Stimulated activated CD4-positive, alpha-beta T cell treated with anti-CD3 and anti-CD28 coated beads, TNF-alpha, amount 100 ng/mL, for 1 hour (primary cell): ENCODE measurements at places on chromosomes 6 and 20.

DNA sequence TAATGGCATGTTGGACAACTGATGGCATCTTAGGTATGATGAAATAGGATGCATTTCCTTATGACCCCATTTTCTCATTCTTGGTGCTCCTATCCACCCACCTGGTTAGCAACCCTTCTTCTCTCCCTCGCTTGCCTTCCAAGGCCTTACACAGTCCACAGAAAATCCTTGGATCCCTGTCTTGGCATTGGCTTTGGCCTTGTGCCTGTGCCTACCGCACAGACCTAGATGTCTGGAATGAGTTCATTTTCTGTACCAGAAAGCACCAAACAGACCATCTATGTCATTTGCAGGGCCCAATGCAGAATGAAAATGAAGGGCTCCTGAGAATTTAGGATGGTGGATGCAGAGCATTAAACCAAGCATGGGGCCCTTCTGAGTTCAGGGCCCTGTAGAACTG, 99.0 kb upstream of the LAMP5 start:
- DNase-seq: no peak

DNA sequence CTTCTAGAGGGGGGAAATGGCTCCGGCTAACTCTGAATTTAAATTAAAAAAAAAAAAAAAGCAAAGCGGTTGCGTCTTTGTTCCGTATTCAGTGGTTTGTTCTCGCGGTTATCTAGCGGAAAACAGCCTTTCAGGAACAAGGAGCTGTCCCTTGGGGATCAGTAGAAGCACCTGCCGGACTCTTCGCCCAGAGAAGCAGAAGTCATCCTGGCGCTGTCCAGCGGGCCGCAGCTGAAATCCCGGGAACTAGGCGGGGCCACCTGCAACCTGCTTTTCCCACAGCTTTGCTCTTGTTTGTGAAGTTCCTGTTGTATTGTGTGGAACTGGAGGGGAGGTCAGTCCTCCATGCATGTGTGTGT, 43.9 kb upstream of the GJE1 start:
- no peak for DNase-seq

DNA sequence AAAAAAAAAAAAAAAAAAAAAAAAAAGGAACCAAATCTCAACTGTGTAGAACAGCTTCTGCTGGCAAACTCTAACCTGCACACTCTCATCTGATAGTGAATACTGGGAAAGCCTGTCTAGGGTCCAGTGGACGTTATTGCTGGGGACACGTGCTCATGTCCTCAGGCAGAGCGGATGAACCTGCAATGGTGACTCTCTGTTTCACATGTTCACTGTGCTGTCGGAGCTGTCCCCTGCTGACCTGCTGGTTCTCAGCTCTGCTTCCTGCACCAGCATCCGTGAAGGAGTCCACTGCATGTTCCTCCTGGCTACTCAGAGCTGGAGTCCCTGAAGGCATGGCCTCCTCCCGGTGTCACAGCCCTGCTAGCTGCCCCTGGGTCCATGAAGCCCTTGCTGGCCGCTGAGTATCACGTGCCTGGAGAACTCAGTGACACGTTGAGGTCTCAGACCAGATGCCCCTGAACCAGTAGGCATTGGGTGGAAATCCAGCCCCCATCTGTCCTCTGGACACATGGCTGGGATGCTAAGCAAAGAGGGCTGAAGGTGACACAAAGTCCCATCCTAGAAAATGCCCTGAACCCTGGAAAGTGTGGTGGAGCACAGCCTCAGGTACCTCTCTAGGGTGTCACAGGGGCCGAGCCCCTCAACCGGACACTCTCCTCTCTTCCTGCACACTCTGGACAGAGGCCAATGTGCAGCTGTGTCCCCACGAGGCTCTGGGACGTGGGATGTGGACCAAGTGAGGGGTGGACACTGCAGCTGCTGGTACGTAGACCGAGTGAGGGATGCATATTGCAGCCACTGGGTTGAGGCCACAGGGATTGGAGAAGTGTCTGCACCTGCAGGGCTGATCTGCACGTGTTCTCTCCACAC, 54.9 kb upstream of the FRMD1 start:
- no peak for DNase-seq

GRCh38 chr6:105539911-105540310, 137.0 kb upstream of the PREP start:
- no peak for DNase-seq

DNA sequence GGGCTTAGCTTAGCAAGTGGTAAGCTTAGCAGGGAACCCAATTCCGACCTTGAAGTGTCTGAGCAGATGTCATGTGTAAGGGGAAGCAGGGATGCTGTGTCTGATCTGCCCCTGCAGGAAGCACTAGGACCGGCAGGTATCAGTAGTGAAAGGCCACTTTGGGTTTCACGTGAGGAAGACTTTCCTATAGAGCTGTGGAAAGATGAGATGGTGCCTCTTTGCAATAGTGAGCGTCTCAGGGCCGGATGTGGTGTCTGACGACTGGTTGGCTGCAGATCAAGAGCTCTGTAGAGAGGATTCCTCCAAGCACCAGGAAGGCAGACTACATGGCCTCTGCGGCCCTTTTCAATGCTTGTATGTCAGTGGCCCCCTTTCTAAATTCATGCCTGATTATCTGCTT, 98.3 kb downstream of the TIAM2 start:
- DNase-seq: no peak

GRCh38 chr6:125454351-125454750, 152.6 kb upstream of the HDDC2 start:
- no peak for DNase-seq

DNA sequence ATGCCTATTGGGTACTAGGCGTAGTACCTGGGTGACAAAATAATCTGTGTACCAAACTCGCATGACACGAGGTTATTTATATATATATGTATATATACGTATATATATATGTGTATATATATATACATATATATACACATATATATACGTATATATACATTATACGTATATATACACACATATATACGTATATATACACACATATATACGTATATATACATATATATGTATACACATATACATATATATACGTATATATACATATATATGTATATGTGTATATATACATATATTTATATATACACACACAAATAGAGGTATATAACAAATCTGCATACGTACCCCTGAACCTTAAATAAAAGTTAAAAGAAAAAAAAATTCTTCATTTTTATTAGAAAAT, 103.2 kb downstream of the ZDHHC14 start:
- DNase-seq: no peak

DNA sequence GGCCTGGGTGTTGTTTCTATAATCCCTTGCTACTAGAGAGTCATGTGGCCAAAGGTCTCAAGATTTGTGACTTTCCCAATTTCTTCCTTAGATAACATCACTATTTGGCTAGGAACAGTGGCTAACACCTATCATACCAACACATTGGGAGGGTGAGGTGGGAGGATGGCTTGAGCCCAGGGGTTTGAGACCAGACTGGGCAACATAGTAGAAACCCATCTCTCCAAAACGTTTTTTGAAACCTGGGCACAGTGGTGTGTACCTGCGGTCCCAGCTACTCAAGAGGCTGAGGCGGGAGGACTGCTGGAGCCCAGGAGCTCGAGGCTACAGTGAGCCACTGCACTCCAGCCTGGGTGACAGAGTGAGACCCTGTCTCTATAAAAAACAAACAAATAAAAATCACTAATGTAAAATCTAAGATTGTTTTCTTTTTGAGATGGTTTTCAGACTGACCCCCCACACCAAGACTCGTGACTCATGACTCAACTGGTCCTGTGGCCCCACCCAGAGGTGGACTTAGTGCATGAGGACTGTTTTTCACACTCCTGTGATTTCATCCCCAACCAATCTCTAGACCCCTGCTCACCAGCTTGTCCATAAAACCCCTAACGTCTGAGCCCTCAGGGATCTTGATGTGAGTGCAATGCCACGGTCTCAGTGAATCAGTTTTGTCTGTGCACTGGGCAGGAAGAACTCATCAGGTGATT, 48.3 kb upstream of the KIF16B start:
- no peak for DNase-seq

- no peak for DNase-seq
These were observed 255.5 kb downstream of the KIF16B start for GRCh38 chr20:16317445-16318362.

- DNase-seq: no peak
These were observed 1.8 kb downstream of the TIAM2 start for GRCh38 chr6:154996841-154997311.

- DNase-seq: no peak
These were observed 850.1 kb downstream of the TBC1D32 start for GRCh38 chr6:120484146-120484545.

GRCh38 chr6:149461670-149462069, 23.1 kb downstream of the ZC3H12D start:
- DNase-seq: no peak

- DNase-seq: no peak
These were observed 27.8 kb upstream of the KIF16B start for GRCh38 chr20:16601047-16601446.

- DNase-seq: no peak
These were observed 246.7 kb downstream of the ALDH8A1 start for GRCh38 chr6:134703206-134703605.

DNA sequence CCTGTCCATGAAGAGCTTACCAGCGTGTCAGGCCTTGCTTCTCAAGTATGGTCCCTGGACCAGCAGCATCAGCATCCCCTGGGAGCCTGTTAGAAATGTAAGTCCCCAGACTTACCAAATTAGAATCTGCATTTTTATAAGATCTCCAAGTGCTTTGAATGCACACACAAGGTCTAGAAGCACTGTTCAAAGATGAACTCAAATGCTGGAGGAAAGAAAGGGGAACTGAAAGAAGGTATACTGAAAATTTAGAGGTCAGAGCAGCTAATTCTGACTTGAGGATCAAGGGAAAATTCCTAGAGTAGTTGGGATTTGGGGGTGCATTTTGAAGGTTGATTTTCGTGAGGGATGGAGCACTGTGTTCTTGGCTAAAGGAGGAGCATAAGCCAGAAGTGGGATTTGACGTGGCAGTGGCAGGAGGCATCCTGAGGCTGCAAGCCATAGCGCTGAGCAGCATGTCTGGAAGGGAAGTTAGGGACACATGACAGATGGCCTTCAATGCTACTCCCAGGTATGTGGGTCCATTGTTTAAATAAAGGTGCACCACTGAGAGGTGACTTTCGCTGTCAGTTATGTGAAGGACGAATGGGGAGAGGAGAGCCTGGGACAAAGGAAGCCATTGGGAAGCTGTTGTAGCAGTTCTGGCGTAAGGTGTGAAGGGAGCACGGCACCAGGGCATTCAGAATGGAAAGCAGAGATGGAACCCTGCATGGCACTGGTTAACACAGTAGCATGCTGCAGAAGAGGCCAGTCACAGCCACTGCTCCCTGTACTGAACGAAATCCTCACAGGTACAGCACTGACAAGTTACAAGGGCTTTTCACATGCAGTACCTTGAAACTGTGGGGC, 36.2 kb downstream of the ARMC2 start:
- no peak for DNase-seq

GRCh38 chr20:63176034-63176426, 39.9 kb downstream of the YTHDF1 start:
- DNase-seq: no peak

DNA sequence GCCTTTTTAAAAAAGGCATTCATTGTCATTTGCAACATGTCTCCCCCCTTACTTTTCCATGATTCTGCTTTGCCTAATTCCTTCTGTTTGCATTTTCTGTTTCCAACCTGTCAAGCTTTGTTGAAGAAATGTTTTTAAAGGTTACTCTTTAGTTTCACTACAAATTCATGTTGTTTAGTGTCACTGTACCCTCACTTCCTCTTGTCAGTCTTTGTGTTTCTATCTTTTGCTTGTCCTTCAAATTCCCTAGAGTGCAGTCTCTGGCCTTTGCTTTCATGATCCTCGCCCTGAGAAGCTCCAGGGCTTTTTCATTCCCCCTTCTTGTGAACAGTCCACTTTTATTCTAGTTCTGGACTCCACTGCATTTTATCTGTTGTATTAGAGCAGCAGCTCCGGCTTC, 90.6 kb downstream of the MAP3K4 start:
- DNase-seq: no peak

DNA sequence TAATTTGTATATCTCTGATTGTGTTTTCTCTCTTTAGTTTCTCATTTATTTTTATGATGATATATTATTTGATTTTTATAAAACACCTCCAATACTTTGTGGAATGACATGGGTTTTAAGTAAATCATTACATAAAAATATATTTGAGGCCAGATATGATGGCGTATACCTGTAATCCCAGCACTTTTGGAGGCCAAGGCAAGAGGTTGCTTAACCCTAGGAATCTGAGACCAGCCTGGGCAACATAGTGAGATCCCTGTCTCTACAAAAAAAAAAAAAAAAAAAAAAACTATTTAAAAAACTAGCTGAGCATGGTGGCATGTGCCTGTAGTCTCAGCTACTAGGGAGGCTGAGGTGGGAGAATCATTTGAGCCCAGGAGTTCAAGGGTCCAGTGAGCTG, 87.3 kb downstream of the BMP6 start:
- no peak for DNase-seq

DNA sequence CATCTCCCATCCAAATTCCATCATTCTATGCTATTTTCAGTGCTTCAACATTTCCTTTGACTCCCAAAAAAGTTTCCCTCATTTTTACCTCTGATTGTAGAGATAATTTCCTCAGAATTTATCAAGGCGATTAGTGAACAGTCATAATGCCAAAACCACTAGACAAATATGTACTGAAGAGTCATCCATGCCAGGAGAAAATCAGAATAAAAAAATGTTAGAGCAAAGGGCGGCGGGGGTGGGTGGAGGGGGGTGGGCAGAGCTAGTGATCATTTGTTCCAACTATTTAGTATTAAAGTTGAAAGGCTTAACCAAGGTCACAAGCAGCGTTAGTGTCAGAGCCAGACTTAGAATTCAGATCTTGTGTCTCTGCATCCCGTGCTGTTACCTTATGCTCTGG, 5.3 kb upstream of the ADGRF5 start:
- no peak for DNase-seq

- DNase-seq: peak; percentile 30
These were observed 23.0 kb downstream of the ZBP1 start for GRCh38 chr20:57596998-57597939.

DNA sequence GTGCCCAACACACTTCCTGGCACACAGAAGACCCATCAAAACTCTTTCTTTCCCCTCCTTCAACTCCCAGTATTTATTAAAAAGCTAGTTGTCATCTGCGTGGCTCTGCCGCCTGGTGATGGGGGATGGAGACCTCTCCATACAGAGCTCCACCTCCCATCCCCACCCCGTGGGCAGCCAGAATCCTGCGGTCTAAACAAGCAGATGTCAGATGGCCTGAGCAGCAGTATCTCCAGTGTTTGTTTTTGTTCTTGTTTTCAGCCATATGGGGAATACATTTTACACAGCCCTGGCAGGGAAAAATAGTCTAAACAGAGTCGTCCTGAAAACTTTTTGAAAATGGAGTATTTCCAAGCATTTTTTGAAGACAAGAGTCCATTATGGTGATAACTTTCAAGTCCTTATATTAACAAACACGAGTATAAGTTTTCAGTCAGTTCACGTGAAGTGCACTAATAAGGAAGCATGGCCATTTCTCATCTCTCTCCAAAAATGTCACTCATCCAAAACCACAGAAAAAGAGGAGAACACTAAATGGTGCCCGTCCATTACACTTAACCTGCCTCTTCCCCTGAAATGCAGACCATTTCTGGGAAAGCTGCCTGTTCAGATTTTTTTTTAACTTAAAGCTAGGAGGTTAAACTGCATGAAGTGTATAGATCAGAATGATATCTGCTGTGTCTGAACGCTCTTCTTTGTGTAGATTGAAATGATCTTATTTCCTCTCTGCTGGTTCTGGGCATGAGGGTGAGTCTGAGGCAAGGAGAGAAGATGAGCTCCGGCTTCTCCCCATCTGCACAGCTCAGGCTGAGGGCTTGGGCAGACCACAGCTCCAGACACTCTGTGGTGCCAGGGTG, 91.0 kb downstream of the TCP11 start:
- no peak for DNase-seq

- no peak for DNase-seq
These were observed 250.3 kb upstream of the PLN start for GRCh38 chr6:118297821-118298220.

GRCh38 chr6:18154507-18155149, at the start of gene TPMT:
TPMT (minus strand) TSS chr6:18155077; CDS start chr6:18149127, 5,950 bp downstream.
- DNase-seq: no peak
